Activated CD4-positive, alpha-beta T cell treated with anti-CD3 and anti-CD28 coated beads, Interleukin-2, amount 50 U/mL, for 4 hours (primary cell): ENCODE measurements at places on chromosomes 2 and 18.

DNA sequence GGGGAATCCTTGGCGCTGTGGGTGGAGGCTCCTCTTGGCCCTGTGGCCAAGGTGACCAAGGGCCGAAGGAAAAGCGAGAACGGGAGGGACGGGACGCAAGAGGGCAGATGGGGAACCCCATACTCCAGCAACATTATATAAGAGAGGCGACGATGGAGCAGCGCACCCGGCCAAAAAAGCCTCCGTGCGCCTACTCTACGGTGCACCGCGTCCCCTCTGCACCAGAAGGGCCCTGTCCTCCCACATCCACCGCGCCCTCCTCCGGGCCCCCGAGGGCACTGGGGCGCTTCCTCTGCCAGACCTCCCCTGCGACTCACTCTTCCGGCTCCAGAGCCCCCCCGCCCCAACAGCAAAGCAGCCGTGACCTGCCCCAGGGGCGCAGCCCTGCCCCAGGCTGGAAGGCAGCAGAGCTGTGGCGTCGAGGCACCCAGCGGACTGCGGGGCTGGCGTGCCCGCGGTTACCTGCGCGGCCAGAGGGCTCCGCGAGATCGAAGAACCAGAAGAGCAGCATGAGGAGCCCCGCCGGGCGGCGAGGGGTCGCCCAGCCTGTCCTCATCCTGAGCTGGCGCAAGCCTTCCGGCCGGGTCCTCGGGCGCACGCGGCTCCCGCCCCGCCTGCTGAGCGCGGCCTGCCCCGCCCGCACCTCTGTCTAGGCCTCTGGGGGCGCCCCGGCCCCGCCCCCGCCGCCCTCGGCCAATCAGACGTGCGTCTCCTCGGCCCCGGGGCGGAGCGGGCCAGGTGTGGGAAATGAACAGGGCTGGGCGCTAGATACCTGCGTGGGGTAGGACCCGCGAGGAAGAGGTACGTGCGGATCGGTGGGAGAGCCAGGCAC, 106.3 kb upstream of the CD302 start:
- peak; percentile 76 for DNase-seq

DNA sequence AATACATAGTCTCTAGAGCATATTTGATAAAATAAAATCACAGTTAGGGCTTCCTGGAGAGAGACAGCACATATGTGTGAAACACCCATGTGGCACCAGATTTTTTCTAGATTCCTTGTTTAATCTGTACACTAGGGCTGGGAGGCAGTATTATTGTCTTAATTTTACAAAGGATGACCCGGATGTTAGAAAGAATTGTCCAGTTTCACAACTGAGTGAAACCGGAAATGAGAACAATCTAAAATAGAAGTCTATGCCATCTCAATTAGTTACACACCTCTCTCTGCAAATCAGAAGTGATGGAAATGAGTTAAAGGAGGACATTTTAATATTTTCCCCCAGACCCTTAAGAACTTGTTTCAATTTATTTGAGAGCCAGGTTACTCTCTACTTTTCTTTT, 463.7 kb upstream of the DSEL start:
- DNase-seq = no peak

DNA sequence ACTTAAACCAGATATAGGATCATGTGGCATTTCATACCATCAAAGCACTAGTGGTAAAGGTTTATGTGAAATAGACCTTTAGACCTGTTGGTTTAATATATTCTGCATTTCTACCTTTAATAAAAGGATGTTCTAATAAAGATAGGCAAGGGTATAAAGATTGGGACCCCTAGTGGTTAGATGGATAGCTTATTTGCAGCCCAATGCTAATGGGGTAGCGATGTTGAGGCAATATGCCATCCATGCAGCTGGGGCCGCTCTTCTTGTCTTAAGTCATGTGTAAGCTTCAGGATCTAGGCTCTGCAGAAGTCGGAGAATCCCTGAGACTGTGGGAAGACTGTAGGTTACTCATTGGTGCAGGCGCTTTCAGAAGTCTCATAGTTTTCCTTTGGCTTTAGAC, 114.9 kb downstream of the ICOS start:
- DNase-seq = no peak

DNA sequence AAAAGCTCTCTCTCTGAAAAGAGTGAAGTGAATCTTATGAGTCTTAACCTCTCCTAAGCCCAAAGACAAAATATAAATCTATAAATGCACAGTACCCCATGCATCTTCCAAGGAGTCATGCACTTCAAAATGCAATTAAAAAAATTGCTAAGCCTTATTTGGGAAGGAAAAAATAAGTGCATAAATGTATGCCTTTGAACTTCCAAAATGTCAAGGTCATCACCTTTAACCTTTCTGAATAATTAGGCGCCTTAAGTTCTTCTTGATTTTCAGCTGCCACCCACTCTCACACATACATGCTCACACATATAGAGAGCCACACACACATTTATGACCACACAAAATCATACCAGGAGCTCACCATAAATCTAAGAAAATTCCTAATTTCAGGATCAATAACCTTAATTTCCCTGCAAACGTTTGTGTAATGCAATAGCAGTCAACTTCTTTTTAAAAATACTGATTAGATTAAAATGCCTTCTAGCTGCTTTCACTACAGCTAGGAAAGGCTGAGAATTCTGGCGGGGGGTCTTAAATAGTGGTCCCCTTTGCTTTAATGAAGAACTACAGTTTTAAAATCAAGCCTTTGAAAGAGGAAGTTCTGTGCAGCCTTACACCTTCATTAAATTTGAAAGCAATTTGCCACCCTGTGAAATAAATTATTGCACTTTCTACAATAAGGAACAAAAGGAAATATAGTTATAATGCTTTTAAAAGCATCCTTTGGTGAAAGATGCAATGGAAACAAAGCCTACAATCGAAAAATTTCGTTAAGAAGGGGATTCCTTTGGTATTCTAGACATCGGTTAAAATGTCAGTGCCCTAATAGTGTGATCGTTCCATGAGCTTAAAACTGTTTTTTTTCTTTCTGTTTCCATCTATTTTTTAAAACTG, 3.6 kb downstream of the HOXD11 start:
- no peak for DNase-seq

DNA sequence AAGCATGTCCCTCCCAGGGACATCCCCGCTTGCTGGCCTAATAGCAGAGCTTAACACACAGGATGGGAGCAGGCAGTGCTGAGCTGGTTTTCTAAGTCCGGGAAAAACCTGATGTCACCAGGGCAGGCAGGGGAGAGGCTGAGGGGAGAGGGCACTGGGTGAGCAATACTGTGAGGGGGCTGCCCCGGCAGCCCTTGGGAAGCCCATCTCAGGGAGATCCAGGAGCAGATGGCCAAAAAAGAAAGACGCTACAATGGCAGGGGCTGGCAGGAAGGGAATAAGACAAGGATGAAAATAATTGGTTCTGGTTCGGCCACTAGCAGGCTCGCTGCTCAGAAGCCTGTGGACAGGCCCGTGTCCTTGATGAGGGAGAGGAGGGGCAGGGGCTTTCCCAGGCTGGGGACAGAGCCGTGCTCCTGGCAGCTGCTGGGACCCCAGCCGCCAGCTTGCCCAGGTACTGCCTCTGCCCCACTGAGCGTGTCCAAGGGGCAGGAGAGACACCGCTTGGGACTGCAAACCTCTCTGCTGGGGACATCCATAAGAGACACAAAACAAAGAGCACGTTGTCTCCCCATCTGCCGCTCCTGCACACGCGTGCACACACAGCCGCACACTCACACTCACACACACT, 30.2 kb downstream of the SMAD7 start:
- DNase-seq = no peak

DNA sequence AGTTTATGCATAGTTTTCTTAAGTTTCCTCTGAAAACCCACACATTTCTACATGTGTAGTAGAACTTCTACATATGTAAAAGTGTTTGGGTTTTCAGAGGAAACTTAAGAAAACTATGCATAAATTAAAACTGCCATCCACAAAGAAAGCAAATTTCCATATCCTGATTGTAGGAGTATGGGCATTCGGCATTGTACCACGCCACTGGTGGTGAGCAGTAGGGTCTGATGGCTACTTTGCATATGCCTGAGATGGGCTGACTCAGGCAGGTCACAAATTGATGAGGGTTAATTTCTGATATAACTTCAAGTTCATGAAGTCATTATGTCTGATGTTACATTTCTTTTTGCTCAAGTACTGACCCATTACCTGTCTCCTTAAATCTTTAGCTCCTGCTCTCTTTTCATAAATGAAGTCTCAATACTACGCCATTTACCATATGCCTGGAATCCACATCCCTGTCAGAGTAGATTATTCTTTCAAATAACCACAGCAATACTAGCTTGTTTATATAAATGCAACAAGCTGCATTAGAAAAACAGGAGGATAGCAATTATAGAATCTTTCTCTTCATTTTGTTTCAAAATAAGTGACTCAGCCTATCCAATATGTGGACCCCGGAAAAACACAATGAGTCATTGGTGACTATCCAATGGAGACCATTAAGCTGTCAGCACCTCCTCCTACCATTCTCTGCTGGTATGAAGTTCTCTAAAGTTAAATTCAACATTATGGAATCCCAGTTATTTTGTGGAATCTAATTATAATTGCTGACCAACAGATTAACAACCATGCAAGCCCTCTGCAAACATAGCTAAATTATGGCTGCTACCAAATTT, 355.2 kb upstream of the UBE2E3 start:
- DNase-seq = no peak

- no peak for DNase-seq
These were observed 44.6 kb upstream of the RAPH1 start for GRCh38 chr2:203579730-203580129.

- no peak for DNase-seq
These were observed 126.8 kb downstream of the CDC42EP3 start for GRCh38 chr2:37544591-37545031.

DNA sequence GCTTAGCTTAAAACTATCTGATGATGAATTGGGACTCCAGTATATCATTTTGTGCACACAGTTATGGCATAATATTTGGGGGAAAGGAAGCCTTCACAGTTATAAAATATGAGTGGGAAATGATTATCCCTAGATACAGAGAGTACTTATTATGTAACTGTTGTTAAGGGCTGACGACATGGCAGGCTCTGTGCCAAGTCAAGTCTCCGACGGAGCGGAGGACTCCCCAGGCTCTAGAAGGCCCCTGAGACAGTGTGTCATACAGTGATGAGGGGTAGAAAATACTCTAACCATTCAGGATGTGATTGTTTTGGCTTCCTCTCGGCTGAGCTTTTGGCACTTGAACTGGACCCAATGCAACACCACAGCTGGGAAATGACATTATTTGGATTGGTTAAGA, 211.8 kb downstream of the SLC8A1 start:
- no peak for DNase-seq

- no peak for DNase-seq
These were observed 231.9 kb upstream of the SIX2 start for GRCh38 chr2:45241061-45241561.

- no peak for DNase-seq
These were observed 146.9 kb upstream of the TPO start for GRCh38 chr2:1266351-1266750.

DNA sequence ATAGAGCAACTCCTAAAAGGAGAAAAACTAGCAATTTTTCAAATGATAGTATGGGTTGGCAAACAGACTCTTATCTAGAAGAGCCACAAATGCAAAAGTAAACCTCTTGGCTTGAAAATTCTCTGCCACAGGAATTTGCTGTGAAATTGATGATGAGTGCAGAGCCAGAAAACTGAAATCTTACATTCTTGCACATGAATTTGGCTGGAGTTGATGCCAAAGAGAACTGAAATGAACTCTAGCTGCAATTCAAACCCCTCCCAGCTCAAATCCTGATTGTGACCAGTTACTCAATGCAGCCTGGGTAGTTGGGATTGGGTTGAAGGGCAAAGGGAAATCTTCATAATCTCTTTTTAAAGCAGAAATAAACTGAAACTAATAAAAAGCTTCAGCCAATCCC, 266.6 kb downstream of the PDE11A start:
- DNase-seq = no peak

DNA sequence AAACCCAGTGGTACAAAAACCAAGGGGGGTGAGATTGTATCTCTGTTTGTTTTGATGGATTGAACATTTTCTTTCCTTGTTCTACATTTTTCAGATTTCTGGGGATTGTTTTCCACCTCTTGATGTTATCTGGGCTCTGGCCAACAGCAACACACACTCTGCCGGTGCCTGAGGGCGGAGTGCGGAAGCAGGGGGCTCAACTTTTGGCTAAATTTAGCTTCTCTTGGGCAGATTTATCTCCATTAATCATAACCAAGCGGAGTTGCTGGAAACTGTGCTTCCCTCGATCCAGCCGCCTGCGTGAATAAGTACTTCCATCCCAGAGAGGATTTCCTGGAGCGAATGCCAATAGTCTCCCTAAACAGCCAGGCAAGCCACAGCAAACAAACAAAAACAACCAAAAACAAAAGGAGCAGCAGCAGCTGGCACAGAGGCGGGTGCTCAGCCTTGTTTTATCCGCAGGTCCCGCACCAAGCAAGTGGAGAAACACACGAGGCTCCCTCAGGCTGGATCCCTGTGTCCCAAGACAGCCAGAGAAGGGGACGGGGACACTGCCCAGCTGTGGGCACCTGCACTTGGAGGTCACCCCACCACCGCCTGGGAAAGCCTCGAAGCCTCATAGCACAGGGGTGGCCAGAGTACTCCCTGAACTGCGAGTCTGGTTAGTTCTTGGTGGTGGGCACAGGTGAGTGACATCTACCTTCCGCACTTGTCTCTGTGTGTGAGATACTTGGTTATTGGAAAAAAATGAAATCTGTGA, 143.4 kb downstream of the NDUFA10 start:
- no peak for DNase-seq

DNA sequence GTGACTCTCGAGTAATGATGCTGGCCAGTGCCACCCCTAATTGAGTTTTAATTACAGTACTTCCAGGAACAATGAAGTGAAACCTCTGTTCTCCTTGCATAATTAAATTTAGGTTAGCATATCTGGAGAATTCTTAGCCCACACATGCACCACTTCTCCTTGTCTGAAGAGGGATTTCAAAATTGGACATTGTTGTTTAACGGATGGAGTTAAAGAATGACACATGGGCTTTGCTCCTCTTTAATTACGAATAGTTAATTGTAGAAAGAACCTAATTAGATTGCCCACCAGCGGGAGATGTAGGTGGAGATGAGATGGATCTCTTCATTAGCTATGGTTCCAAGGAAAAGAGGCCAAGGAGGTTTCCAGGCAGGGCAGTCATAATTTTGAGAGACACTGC, 33.1 kb upstream of the EN1 start:
- DNase-seq = no peak

- no peak for DNase-seq
These were observed 158.7 kb upstream of the NCKAP5 start for GRCh38 chr2:133726973-133727372.

DNA sequence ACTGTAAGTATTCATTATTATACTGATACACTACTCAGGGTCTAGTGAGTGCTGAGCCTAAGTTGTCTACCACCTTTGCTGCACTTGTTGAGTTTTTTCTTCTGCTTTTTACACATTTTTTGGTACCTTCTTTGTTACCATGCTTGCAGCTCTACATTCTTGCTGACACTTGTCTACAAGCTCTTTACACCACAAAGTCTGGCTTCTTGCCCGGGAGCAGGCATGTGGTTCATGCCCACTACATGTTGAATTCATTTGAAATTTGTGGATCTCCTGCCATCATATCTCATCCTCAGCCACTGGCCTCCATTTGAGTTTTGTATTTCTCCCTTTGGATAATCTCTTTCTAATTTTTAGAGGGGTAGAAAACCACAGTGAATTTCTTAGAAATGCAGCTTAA, 29.9 kb downstream of the IL18R1 start:
- DNase-seq = no peak

GRCh38 chr2:23988371-23988770, 21.5 kb upstream of the MFSD2B start:
- no peak for DNase-seq
